ENCODE measurements at places on chromosomes 13 and 19. TPM values are rescaled to one million over a fixed set of nuclear protein-coding genes. Genes with fewer than 3 reads are reported as not detected.
A peak's percentile ranks its signal among the peaks of the same experiment; 100 is the strongest.

DNA sequence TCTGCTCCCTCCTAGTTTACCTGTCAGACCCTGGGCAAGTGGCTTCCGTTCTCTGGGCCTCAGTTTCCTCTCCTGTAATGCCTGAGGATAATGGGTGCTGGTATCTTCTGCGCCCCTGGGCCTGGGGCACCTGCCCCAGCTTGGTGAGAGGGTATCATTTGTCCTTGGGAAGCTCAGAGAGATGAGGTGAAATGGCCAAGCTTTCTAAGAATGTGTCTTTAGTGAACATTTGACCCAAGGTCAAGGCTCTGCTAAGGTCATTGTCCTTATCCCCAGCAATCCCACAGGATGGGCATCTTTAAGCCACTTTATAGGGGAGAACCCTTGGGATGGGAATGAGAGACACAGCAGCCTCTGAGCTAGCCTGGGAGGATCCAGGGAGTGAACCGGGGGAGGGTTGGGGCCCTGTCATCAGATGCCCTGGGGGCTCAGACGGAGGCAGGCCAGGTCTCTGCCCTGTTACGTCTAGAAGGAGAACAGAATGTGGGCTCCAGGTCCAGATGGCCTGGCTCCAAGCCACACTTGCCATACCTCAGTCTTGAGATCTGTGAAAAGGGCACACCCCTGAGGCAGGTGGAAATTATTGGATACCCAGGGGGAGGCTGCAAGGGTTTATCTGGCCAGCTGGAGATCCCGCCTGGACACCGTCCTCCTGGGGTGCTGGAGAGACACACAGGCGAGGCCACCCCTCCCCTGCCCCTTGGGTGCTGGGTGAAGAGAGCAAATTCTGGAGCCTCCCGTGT lies 1.1 kb upstream of the NFIC start:
- H3K27ac ChIP-seq, result peak overlapping the region; percentile 90
- H3K36me3 ChIP-seq, result no peaks in the 10 kb centered on the region
- H3K4me1 ChIP-seq, result peaks cover 57% of the 10 kb centered on the region
- peak overlapping the region; percentile 87 for H3K4me3 ChIP-seq
- peak; percentile 43 for DNase-seq
- H3K27me3 ChIP-seq, result no peaks in the 10 kb centered on the region

DNA sequence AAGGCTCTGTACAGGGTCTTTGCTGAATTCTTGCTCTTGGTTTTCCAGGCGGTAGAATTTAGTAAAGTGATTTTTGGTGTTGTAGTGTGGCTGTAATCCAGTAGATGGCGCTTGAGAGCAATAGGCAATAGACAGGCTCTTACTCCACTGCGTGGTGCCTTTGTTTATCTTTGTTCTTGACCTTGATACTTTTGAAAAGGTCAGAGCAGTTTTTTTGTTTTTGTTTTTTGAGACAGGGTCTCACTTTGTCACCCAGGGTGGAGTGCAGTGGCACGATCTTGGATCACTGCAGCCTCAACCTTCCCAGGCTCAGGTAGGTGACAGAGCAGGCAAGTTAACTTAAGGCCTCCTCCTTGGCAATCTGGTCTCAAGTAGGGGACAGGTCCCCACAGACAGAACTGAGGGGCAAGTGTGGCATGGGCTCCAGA lies 12.2 kb upstream of the LILRA5 start:
- no peak overlapping the region for H3K27ac ChIP-seq
- H3K27me3 ChIP-seq, result no peaks in the 10 kb centered on the region
- H3K4me1 ChIP-seq, result no peaks in the 10 kb centered on the region
- H3K36me3 ChIP-seq, result no peaks in the 10 kb centered on the region
- H3K4me3 ChIP-seq, result no peak overlapping the region

GRCh38 chr19:41203371-41203770 lies 10.4 kb downstream of the CYP2S1 start:
- peaks cover under 1% of the 10 kb centered on the region for H3K27me3 ChIP-seq
- no peak for DNase-seq

GRCh38 chr19:54403054-54403453 lies 12.2 kb upstream of the TTYH1 start:
- H3K36me3 ChIP-seq, result no peaks in the 10 kb centered on the region
- no peaks in the 10 kb centered on the region for H3K4me1 ChIP-seq
- no peak for DNase-seq

DNA sequence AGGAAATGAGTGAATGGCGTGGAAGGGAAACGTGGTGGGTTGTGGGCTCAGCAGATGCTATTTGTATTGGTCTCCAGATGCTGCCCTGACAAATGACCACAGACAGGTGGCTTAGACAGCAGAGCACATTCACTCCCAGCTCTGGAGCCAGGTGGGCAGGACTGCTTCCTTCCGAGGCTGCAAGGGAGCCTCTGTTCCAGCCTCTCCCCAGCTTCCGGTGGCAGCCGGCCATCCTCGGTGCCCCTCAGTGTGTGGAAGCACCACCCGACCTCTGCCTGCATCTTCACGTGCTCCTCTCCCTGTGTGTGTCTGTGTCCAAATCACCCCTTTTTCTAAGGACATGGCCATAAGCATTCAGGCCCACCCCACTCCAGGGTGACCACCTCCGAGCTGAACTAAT lies 105.1 kb downstream of the SOX1 start:
- no peaks in the 10 kb centered on the region for H3K36me3 ChIP-seq
- DNase-seq, result no peak

GRCh38 chr13:78599645-78600279 lies 3.6 kb downstream of the POU4F1 start:
- H3K36me3 ChIP-seq, result no peaks in the 10 kb centered on the region
- DNase-seq, result no peak
- peaks cover 30% of the 10 kb centered on the region for H3K4me1 ChIP-seq
- no peak overlapping the region for H3K4me3 ChIP-seq

DNA sequence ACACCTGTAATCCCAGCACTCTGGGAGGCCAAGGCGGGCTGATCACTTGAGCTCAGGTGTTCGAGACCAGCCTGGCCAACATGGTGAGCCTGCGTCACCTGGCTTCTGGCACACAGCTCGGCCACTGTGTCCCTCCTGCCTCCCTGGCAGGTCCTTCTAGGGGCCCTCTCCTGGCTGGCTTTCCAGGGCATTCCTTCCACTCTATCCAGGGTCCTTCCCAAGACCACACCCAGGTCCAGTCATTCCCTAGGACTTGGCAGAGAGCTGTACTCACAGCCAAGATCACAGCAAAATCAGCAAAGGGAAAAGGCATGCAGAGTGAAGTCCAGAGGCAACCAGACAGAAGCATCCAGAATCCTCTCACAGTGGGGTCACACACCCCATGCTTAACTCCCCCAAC lies 9.7 kb upstream of the HSH2D start:
- H3K27me3 ChIP-seq, result no peaks in the 10 kb centered on the region
- no peak overlapping the region for H3K4me3 ChIP-seq
- H3K27ac ChIP-seq, result no peak overlapping the region
- H3K36me3 ChIP-seq, result peaks cover 47% of the 10 kb centered on the region
- no peak for DNase-seq

DNA sequence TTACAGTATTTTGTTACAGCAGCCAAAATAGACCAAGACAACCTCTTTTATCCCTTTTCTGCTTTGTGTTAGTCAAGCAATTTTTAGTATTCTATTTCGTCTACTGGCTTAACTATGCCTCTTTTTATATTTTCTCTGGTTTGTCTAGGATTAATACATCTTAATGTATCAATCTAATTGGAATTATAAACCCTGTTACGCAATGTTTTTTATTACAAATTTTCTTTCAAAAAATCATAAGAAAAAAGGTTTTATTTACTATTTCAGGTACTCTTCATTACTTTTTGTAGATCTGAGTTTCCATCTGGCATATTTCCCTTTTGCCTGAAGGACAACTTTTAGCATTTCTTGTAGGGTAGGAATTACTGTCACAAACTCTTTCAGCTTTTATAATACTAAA lies 275.3 kb downstream of the DIAPH3 start:
- peaks cover 2% of the 10 kb centered on the region for H3K4me1 ChIP-seq
- DNase-seq, result no peak
- H3K4me3 ChIP-seq, result no peak overlapping the region
- no peak overlapping the region for H3K27ac ChIP-seq

DNA sequence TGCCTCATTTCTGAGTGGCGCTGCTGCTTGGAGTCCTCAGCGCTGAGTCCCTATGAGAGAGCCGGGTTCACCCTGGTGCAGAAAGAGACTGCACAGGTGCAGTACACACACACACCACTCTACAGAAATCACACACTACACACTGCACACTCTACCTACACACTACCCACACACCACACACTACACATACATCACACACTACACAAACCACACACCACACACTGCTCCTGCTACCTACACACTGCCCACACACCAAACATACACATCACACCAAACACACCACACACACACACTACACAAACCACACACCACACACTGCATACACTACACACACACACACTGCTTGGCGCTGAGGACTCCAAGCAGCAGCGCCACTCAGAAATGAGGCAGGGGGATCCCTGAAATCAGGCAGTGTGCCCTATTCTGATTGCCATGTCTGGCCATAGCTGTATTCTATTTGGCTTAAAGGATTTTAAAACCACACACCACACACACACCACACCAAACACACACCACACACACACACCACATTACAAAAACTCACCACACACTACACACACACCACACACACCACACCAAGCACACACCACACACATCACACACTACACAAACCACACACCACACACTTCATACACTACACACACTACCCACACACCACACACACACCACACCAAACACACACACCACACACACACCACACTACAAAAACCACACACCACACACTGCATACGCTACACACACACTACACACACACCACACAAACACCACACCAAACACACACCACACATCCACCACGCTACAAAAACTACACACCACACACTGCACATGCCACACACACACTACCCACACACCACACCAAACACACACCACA lies 4.9 kb downstream of the MAG start:
- peaks cover 14% of the 10 kb centered on the region for H3K4me1 ChIP-seq
- H3K36me3 ChIP-seq, result no peaks in the 10 kb centered on the region
- peaks cover 21% of the 10 kb centered on the region for H3K27me3 ChIP-seq
- no peak overlapping the region for H3K27ac ChIP-seq

- no peaks in the 10 kb centered on the region for H3K27me3 ChIP-seq
- no peaks in the 10 kb centered on the region for H3K36me3 ChIP-seq
- DNase-seq, result peak; percentile 81
- peaks cover 12% of the 10 kb centered on the region for H3K4me1 ChIP-seq
- H3K27ac ChIP-seq, result peak overlapping the region; percentile 74
Observed at GRCh38 chr13:112740502-112741131, 50.8 kb downstream of the ATP11A start.

- H3K4me3 ChIP-seq, result no peak overlapping the region
- H3K27ac ChIP-seq, result no peak overlapping the region
- DNase-seq, result no peak
- H3K4me1 ChIP-seq, result peaks cover 19% of the 10 kb centered on the region
- no peaks in the 10 kb centered on the region for H3K27me3 ChIP-seq
Observed at GRCh38 chr19:12975221-12975741, 5.9 kb downstream of the DAND5 start.

DNA sequence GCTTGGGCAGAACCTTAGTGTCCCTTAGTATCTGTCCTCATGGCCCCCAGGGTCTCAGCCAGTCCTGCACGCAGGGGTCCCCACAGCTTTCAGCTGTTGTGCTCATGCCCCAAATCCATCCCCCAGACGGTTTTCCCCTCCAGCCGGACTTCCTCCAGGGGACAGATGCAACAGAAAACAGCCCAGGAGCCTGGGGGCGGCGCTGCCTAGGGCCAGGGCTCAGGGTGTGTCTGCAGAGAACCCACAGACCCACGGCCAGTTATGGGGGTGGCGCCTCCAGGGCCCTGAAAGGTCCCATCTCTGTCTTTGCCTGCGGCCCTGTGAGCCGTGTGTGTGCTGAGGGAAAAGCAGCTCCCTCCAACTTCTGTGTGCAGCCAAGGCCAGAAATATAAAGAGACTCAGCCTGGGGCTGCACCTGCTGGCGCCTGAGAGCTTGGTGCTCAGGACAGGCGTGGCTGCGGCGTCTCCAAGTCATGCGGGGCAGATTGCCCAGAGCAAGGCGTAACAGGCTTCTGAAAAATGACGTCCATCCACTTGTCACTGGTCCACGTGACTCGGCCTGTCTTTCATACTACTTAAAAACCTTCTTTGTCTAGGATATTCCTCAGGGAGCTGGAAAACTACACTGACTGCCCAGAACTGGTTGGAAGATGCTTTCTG lies 22.1 kb upstream of the F7 start:
- no peak overlapping the region for H3K4me3 ChIP-seq
- peak overlapping the region; percentile 31 for H3K27ac ChIP-seq
- peaks cover 49% of the 10 kb centered on the region for H3K4me1 ChIP-seq
- DNase-seq, result peak; percentile 95
- peaks cover 2% of the 10 kb centered on the region for H3K27me3 ChIP-seq

DNA sequence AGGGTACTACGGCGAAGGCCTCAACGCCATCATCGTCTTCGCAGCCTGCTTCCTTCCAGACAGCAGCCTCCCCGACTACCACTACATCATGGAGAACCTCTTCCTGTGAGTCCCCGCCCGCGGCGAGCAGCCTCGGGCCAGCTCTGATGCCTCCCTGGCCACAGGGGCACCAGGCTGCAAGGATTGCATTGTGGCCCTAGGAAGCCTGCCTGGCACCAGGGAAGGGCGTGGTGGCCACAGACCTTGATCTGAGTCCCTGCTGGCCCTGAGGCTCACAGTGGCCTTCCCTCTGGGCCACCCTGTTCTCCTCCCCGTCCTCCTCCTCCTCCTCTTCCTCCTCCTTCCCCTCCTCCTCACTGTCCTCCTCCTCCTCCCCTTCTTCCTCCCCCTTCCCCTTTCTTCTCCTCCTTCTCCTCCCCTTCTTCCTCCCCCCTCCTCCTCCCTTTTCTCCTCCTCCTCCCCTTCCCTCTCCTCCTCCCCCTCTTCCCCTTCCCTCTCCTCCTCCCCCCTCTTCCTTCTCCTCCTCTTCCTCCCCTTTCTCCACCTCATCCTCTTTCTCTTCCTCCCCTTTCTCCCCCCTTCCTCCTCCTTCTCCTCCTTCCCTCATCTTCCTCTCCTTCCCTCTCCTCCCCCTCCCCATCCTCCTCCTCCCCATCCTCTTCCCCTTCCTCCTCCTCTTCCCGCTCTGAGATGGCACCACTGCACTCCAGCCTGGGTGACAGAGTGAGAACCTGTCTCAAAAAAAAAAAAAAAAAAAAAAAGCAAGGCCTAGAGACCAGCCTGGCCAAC lies 24.4 kb upstream of the NMRK2 start:
- DNase-seq, result no peak
- no peak overlapping the region for H3K4me3 ChIP-seq
- no peaks in the 10 kb centered on the region for H3K36me3 ChIP-seq
- H3K27me3 ChIP-seq, result no peaks in the 10 kb centered on the region
- no peak overlapping the region for H3K27ac ChIP-seq

Gene NALCN
- 0.45 TPM for polyA plus RNA-seq

Gene EPS8L1
- 8.4 TPM for polyA plus RNA-seq

Gene FREM2
- polyA plus RNA-seq, result 5.9 TPM

Gene CNMD
- 0.60 TPM for polyA plus RNA-seq

Gene ZNF350
- 6.2 TPM for polyA plus RNA-seq

Gene METTL21C
- polyA plus RNA-seq, result 14.6 TPM

All from muscle of leg (tissue), 16 donors.